Activated CD4-positive, alpha-beta T cell treated with anti-CD3 and anti-CD28 coated beads, Interleukin-2, amount 50 U/mL, for 48 hours (primary cell): ENCODE measurements at places on chromosomes 2 and 18.

GRCh38 chr2:212173756-212174510 lies 364.7 kb downstream of the ERBB4 start:
- no peak for DNase-seq

- no peak for DNase-seq
These were observed 4.0 kb downstream of the CHRNG start for GRCh38 chr2:232543491-232543890.

GRCh38 chr2:170371231-170371998 lies 193.5 kb downstream of the MYO3B start:
- DNase-seq = no peak

DNA sequence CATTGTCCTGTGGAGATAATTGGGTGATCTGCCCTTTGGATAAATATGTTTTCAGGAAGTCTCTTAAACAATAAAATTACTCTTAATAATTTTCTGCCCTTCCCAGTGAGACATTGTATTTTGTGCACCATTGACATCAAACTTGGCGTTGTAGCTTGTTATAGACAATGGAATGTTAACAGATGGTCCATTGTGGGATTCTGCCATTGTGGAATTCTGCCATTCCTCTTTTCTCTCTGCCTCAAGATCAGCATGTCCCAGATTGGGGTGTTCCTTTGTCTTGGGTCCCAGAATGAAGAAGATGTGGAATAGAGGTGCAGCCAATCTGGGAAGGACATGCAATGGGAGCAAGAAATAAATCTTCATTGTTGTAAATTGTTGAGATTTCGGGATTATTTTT lies 15.1 kb upstream of the LDAH start:
- DNase-seq = no peak

- no peak for DNase-seq
These were observed 209.9 kb downstream of the TMEM182 start for GRCh38 chr2:102971701-102972100.

GRCh38 chr2:196331143-196331542 lies 159.8 kb upstream of the STK17B start:
- no peak for DNase-seq

GRCh38 chr2:99812426-99812825 lies 322.6 kb upstream of the REV1 start:
- DNase-seq = no peak

DNA sequence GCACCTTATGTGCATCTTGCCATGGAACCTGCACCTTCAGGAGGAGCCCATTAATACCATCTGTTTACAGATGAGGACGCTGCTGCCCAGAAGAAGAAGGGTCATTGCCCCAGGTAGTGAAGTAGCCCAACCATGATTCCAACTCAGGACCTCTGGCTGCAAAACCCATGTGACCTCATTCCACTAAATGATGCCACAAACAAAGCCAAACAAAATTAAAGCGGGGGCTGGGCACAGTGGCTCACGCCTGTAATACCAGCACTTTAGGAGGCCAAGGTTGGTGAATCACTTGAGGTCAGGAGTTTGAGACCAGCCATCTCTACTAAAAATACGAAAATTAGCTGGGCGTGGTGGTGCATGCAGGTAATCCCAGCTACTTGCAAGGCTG lies 202.1 kb downstream of the EIPR1 start:
- no peak for DNase-seq

DNA sequence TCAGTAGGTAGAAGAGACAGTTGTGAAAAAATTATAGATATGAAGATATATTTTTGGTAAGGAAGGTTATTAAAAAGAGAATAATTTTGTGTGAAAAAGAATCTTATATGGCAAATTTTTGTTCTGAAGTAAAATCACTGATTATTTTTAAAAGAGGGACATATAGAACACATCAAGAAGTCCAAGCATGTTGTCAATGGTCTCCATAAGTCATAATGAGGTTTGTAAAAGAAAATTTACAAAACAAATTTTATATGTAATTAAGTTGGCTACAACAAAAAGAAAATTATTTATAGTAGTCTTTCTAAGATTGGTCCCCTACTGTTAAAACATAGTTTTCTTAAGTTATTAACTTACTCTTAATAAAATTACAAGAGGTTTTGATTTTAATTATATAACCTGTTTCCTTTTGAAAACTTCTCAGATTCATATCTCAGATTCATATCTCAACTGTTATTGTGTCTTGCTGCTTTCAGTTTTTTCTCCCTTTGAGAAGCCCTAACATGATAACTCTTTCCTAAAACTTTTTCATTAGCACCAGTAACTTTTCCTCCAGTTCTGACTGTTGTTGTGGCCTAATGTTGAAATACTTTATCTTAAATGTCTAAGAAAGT lies 81.2 kb downstream of the SH3YL1 start:
- no peak for DNase-seq

DNA sequence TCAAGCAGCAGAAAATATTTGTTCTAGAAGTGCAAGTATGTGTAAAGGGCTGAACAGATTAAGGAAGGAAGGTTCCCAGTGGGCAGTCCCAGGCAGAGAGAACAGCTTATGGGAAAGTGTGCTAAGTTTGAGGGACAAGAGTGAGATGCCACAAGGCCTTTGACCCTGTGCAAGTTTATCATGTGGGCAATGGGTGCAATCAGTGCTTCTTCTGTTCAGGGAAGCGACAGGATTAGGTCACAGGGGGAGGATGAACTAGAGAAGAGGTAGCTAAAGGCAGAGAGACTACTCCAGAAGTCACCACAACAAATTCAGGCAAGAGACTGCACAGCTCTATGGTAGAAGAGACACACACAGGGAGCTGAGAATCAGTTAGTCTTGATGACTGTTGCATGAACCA lies 44.3 kb downstream of the LPIN2 start:
- no peak for DNase-seq

- peak; percentile 28 for DNase-seq
These were observed 5.6 kb downstream of the TXNL4A start for GRCh38 chr18:79982736-79983135.

DNA sequence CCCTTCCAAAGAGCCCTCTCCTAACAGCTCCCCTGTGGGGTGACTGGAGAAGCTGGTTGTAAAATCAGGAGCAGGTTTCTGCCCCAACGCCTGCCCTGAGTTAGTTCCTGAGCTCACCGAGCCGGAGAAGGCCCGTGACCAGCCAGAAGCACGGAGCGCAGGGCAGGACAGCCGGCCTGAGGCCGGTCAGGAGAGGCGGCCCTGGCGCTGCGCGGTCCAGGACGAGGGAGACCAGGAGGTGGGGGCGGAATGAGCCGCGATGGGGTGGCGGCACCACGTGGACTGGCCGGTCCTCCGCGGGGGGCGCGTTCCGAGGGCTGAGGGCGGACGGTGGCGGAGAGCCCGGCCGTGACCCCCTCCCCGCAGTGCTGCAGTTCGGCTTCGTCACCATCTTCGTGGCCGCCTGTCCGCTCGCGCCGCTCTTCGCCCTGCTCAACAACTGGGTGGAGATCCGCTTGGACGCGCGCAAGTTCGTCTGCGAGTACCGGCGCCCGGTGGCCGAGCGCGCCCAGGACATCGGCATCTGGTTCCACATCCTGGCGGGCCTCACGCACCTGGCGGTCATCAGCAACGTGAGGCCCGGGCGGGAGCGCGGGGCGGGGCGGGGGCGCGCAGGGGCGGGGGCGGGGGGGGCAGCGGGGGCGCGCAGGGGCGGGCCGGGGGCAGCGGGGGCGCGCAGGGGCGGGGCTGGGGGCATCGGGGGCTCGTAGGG lies 29.0 kb downstream of the ANO7 start:
- peak; percentile 33 for DNase-seq

DNA sequence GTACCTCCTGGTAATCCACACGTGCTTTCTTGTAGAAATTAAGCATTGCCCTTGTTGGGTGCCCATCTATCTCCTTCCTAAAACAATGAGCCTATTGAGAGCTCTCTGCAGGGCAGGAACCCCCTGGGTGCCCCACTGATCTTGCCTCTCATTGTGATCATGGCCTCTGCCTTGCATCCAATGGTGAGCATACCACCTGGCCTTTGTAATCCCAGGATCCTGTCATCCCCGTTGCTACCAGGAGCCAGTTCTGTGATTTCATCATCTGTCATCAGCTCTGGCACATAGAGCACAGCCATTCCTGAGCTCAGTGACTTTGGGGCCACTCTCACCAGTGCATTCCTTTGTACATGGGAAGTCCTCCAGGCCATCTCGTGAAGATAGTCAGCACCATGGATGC lies 381.0 kb upstream of the ID2 start:
- no peak for DNase-seq

DNA sequence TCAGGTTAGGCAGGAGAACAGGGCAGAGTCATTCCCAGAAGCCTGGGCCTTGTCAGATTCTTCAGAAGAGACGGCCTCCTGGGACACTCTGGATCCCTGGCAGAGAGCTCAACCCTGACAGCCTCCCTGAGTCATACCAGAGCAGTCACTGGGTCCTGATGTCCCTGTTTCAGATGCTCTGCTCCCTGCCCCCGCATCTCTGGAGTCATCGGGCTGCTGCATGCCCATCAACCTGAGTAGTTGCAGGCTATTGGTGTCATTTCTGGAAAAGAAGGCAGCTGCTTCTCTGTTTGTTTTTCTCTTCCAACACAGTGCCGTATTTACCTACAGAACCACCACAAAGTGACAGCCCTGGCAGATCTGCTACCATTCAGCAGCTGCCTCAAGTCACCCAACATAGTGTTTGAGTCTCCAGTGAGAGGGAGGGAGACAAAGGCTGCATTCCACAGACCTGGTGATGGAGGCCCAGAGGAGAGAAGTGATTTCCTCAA lies 145.1 kb downstream of the B3GNT2 start:
- no peak for DNase-seq

DNA sequence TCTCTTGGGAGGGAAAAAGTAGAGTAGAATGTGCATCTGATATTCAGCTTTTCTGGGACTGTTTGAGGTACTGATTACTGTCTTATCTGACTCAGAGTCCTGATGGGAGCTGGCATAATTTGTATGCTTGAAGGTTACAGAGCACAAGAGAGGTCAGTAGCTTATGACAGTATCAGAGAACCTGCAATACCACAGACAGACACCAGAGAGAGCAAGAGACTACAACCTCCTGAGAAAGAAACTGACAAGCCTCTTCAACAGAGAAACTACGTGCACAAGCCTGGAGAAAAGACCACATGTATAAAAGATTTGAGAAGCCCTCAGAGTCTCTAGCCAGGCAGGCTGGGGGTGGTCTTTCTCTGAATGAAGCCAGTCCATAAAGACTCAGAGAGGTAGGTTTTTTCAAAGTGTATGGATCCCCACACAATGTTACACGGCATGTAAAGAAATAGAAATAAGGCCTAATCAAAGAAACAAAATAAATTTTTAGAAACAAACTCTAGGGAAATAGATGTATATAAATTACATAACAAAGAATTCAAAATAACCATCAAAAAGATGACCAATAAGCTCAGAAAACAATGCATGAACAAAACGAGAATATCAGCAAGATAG lies 568.3 kb downstream of the LRRTM4 start:
- no peak for DNase-seq

GRCh38 chr2:816278-816677 lies 134.4 kb upstream of the SNTG2 start:
- DNase-seq = no peak

GRCh38 chr2:217981084-217981730 lies 21.6 kb downstream of the TNS1 start:
- DNase-seq = no peak

DNA sequence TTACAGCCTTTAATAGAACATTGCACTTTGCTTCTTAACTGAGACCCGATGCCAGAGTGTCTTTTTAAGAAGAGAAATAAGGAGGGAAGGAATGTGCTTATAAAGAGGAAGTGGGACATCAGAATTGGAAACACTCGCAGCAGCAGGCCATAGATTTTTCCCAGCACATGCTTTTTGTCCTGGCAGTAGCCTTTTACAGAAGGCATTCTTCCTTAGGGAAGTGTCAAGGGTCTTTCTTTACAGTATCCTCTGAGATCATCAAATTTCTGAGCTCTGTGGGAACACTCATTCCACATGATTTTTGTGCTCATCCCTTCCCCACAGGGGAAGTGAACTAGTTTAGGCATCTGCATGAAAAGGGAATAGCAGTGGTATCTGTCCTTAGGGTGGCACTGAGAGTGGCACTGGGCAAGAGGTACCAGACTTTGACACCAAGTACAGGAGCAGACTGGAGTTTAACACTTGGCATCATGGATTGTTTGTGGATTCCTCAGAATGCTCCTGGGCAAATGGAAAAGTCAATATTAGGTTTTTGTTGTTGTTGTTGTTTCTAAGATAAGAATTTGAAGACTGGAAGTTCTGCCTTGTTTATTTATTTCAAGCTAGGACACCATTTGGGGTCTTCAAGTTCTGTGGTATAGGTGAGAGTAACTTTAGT lies 4.1 kb downstream of the MYO1B start:
- no peak for DNase-seq

DNA sequence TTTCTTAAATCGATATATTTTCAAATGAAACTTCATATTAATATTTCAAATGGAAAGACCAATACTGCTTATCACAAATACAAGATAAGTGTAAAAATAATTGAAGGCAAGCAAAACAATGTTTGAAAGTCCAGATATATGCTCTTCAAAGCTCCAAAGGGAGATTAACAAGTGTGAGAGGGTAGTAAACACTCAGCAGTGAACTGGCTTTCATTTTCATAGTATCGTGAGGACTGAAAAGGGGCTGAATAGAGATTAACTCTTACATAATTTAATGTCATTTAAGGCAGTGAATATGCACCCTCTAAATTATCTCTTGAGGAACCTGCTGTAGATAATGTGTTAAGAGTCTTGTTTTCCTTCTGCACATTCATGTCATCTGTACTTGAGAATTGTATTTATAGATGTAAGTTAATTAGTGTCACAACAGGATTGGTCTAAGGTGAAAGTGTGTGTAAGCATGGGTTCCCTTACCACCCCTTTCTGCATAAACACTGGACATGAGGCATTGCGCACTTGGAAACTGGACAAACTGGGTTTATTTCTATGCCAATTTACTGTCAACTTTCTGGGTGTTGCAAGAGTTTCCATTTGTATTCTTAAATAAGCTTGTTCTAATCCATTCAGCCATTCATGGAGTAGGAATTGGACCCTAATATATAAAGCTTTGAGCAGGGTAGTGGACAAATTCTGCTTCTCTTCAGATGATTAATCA lies 76.7 kb upstream of the SESTD1 start:
- no peak for DNase-seq

DNA sequence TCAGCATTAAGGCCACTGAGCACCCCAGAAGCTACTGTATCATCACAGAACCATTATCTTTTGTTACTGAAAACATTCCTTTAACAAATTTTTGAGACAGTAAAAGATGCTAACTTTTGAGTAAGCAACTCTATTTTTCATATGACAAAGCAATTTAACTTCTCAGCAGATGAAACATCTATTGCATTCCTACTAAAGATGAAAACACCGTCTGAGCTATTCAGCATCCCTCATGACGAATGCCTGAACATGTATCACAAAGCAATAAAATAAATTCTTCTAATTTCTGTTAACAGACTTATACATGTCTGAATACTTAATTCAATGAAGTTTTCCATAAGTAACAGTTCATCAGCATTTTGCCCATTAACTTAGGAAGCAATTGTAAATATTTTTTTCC lies 23.9 kb downstream of the CHN1 start:
- no peak for DNase-seq

DNA sequence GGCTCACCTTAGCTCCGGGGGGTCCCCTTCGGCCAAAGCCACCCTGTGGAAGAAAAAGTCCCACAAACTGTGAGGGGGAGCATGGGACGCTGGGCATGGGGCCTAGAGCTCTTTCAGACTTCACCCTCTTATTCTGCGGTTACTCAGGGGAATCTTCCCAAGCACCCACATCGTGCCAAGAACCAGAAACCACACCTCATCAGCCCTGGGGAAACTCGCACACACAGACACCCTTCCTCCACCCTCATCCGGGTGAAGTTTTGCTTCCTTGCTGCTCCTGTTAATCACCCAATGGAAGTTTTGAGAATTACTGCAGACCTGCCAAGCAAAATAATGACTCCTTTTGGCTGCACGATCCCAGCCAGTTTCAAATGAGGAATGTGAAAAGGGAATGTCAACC lies 59.1 kb downstream of the COL6A3 start:
- no peak for DNase-seq

- no peak for DNase-seq
These were observed 152.1 kb downstream of the PXDN start for GRCh38 chr2:1591978-1592907.
